CD4-positive, alpha-beta T cell treated with Interleukin-1 beta for 1 hour (primary cell): ENCODE measurements at places on chromosomes 11 and 22.

GRCh38 chr11:75301601-75302345, 49.7 kb downstream of the ARRB1 start:
- DNase-seq = no peak

DNA sequence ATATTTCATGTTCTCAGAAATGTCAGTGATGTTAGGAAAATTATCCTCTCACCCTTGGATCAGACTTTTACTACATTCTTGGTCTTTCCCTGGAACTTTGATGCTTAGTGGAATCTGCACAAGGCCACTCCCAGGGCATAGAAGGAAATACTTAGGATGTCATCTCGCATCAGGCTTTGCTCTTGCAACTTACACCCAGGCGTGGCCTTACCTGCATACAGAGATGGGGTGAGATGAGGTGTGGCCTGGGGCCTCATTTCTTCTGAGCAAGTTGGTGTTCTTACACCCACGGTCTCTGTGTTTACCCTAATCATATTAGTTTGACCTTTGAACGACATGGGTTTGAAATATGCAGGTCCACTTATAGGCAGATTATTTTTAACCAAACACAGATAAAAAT, 19.0 kb upstream of the OR52K2 start:
- no peak for DNase-seq

- DNase-seq = no peak
Measured at GRCh38 chr11:94597896-94598295, 30.7 kb downstream of the PIWIL4 start.

GRCh38 chr11:101133190-101133589, 3.6 kb upstream of the PGR start:
- no peak for DNase-seq

- DNase-seq = no peak
Measured at GRCh38 chr11:101128571-101129202, 926 bp downstream of the PGR start.

- DNase-seq = no peak
Measured at GRCh38 chr11:36090356-36091109, 146.7 kb downstream of the LDLRAD3 start.

DNA sequence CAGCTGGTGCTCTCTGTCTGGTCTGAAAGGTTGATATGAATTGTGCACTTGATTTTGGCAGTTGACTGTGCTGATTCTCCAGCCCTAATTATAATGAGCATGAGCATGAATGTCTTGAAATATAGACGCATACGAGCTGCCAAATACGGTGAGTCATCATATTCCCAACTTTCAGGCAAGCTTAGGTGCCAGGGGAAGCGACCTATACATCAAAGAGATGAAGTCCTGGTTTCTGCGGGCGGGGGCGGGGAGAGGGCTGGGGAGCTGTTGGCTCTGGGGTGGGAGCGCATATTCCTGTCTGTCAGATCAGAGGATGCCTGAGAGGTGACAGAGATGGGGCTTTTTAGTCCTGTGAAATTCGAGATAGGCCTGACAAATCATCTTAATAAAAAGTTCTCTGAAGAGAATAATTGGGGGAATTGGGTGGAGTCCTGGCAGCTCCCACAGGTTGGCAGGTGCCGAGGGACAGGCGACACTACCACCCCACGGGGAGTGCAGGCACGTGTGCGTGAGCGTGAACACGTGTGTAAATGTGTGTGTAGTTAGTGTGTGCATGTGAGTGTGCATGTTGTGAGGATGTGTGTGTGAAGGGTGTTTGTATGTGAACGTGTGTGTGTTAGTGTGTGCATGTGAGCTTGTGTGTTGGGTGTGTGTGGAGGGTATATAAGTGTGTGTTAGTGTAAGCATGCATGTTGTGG, 865.3 kb downstream of the TBC1D22A start:
- no peak for DNase-seq

- DNase-seq = peak; percentile 21
Measured at GRCh38 chr11:44950031-44950624, 555 bp downstream of the TP53I11 start.

GRCh38 chr22:46230262-46230901, 19.7 kb downstream of the CDPF1 start:
- DNase-seq = no peak

- no peak for DNase-seq
Measured at GRCh38 chr11:10331548-10332289, 26.8 kb downstream of the ADM start.

DNA sequence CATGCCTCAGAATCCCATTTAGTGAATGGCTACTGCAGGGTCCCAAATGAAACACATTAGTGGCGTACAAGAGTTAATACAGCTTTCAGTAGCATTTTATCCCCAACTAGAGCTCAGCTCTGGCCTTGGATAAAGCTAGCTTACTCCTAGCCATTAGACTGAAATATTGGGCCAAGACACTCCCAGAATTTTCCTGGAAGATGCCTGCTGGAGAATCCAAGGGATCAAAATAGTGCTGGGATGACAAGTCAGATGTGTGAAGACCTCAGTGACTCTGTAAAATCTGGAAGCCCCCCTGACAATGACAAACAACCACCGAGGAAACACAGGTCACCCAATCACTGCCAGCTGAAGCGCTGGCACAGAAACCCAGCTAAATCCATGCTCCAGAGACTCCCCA, 303.1 kb upstream of the SORL1-AS1 start:
- no peak for DNase-seq

GRCh38 chr11:120811731-120812130, 212.2 kb upstream of the TBCEL start:
- DNase-seq = no peak

DNA sequence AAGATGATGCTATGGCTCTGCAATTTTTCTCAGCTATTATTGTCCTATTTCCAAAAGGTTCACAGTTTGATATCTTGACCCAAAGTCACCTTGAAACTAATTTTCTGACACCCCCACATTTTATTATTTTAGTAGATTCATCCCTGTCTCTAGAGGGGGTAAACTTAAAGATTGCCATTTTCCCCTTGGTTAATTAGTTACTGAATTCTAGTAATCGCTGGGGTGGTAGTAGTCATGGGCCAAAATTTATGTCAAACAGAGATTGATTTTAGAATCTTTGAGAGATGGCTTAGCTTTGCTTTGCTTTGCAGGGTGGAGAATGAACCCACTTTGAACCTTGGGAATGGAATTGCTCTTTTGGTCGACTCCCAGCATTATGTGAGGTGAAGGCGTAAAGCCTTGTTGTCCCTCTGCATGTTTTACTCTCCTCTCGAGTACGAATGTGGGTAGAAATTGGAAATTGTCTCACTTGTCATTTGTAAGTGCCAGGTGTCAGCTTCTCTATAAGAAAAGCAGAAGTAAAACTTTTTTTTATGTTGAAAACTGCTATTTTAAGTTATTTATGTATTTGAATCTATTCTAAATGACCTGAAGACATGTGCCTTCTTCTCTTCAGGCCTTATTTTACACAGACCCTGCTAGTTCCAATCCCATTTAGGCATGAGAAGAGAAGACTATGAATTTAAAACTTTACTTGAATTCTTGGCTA, 42.4 kb upstream of the RCE1 start:
- no peak for DNase-seq

DNA sequence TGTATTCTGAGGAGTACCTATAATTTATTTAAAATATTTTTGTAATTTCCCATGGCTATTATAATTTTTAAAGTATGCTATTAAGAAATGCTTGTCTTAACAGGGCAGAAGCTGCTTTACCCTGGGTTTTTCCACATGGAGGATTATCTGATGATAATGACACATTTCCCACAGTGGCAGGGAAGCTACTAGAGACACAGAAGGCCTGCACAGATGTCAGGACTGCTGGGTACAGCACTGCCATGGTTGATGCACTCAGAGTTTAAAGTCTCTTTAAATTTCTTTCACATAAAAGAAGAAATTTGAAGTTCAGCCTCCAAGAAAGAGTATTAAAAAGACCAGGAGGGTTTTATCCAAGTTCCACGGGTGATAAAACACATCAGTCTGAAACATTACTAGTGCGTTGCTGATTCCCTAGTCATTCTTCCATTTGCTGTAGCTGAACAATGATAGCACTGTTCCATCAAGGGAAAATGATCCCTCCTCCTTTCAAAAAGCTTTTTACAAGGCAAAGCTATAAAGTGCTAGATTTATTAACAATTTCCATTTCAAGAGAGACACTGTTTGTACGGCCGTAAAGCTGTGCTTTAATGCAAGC, 363.0 kb downstream of the CNTN5 start:
- DNase-seq = no peak

DNA sequence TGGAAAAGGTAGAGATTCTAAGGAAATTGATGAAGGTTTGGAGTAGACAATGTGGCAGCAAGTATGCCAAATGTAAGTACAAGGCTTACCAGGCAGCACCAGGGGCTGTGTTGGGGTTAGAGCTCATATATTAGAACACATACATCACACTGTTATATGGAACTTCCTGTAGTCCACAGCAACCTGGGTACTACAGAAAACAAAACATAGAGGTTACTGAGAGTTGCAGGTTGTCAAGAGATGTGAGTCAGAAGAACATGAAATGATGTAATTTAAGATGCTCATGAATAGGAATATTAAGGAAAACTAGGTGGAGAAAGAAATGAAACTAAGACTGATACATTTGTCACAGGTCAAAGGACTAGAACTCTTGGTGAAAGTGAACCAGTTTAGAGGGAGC, 22.0 kb downstream of the FAT3 start:
- no peak for DNase-seq

- DNase-seq = no peak
Measured at GRCh38 chr11:926341-926916, 759 bp downstream of the AP2A2 start.

GRCh38 chr11:58561394-58562098, 14.1 kb downstream of the LPXN start:
- DNase-seq = no peak

GRCh38 chr11:44726283-44727113, at the start of gene TSPAN18:
Gene TSPAN18, plus strand, starts transcription at chr11:44726962. Its CDS starts 179,455 bp downstream, at chr11:44906417.
- DNase-seq = peak; percentile 28

DNA sequence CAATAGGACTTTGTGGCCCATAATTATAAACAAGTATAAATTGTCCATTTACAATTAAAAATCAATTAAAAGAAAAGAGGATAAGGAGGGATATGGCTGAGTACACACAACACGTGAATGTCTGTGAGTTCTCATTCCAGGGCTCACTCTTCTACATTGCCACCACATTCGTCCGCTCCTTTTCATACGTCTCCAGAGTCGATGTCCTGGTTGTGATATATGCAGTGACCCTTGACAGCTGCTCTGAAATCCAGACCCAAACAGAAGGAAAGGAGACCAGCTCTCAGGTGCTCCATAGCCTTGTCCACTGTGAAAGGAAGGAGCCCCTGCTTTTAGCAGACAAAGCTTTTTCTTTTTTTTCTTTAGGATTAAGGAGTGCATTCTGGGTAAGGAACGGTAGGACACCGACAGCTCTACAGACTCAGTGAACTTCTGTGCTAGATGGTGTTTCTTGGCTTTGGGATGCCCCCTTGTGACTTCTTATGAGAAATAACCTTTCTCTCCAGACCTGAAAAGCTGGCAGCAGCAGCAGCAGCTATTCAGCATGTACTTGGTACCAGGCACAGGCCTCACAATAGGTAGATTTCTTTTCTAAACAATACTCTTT, 19.7 kb upstream of the DNAJB13 start:
- DNase-seq = peak; percentile 13

DNA sequence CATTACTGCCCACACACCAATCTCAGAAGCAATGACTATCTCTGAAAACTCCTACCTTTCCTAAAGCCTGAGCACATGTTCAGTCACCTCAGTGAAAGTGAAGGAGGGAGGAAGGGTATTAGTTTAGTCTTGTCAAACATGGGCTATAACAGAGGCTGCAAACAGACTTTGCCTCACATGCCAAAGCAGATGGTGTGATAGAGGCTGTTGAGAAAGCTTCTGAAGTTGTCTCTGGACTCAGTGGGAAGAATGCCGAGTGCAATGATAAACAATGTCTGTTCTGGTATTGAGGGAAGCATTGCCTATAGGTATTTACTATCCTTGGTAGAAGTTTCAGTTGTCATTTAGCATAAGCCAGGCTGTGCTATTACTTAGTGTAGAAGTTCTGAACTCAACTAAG, 314.5 kb upstream of the CCDC90B start:
- DNase-seq = no peak

GRCh38 chr11:46677169-46677568, 23.2 kb downstream of the ARHGAP1 start:
- no peak for DNase-seq

- peak; percentile 66 for DNase-seq
Measured at GRCh38 chr11:3947061-3947460, 91.6 kb downstream of the STIM1 start.

- no peak for DNase-seq
Measured at GRCh38 chr11:102239911-102240310, 77.4 kb upstream of the BIRC3 start.

- no peak for DNase-seq
Measured at GRCh38 chr22:27212617-27213177, 555.3 kb downstream of the MIAT start.

GRCh38 chr11:69804769-69805508, 14.3 kb downstream of the FGF3 start:
- DNase-seq = no peak

DNA sequence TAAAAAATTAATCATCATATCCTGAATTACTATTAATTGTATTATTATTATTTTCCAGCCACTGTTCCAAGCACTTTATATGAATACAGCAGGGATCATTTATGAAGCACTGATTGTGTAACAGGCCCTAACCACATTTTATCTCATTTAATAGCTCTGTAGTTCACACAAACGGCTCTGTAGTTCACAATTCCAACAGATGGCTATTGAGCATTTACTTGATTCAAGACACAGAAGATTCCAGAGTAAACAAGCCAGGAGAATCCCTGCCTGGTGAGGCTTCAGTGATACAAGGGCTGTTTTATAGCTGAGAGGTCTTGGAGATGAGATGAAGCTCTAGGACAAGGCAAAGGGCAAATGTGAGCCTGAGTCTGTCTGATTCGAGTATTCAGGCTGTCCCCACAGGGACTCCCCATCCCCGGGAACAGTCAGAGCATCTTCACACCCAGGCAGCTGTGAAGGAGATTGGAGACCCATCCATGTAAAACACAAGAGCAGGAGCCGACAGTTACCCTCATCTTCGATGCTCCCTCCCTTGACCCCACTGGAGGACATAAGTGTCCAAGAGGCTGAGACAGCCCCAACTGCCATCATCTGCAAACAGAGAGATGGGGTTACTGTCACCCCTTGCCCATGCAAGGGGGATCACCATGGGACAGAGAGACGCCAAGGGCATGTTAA, 222.5 kb downstream of the MN1 start:
- no peak for DNase-seq

- DNase-seq = no peak
Measured at GRCh38 chr11:93905384-93905783, 55.0 kb upstream of the VSTM5 start.

DNA sequence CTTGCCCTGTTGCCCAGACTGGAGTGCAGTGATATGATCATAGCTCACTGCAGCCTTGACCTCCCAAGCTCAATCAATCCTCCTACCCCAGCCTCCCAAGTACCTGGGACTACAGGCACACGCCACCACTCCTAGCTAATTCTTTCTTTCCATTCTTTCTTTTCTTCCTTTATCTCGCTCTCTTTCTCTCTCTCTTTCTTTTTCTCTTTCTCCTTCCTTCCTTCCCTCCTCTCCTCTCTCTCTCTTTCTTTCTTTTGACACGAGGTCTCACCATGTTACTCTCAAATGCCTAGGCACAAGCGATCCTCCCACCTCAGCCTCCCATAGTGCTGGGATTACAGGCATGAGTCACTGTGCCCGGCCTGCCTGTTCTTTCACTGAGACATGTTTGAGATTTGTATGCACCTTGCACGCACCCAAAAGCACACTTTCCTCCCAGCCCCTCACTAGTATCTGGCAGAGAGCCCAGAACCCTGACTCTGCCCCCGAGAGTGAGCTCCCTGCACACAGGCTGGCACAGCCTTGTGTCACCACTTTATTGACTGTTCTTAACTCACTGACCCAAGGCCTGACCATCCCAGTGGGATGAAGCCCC, 56.8 kb downstream of the CD6 start:
- peak; percentile 63 for DNase-seq

- no peak for DNase-seq
Measured at GRCh38 chr11:68692871-68693483, 8.6 kb downstream of the GAL start.
